Dermis blood vessel endothelial cell (primary cell): ENCODE measurements at places on chromosomes 1 and 21. TPM values are rescaled to one million over a fixed set of nuclear protein-coding genes. Genes with fewer than 3 reads are reported as not detected.

DNA sequence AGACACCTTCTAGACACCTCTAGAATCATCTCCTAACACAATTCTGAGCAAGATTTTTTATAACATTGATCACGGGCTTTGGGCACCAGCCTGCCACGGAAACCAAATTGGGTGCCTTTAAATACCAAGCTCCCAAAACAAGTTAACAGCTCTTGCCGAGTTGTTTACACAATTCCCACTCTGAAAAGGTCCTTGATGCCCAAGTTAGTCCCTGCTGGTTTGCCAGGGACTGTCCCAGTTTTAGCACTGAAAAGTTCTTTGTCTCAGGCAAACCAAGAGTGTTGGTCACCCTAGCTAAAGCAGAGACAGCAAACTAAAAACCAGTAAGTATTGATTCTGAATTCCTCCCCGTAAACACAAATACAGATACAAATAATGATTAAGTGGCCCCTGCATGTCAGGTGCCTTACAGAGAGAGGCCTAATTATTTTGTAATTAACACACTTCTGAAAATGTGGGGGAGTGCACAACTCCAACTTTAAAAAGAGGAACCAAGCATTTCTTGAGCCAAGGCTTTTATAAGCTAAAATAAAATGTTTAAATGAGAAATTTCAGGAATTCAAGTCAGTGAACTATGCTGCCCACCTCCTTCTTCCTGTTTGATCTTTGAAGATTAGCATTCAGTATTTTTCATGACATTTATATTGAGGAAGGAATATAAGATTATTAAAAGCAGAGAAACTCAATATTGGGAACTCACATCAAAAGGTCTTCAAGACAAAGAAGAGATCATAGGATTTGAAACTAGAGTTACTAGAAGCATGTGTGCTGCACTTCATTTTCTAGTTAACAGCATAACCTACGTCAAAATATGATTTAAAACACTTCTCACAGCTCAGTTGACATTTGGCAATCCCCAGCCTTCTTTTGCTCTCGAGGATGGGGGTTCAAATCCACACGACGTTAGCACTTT lies 9.0 kb upstream of the UBE2U start:
- no peak for DNase-seq

GRCh38 chr1:229328598-229329362 lies 14.1 kb downstream of the CCSAP start:
- DNase-seq, result no peak

DNA sequence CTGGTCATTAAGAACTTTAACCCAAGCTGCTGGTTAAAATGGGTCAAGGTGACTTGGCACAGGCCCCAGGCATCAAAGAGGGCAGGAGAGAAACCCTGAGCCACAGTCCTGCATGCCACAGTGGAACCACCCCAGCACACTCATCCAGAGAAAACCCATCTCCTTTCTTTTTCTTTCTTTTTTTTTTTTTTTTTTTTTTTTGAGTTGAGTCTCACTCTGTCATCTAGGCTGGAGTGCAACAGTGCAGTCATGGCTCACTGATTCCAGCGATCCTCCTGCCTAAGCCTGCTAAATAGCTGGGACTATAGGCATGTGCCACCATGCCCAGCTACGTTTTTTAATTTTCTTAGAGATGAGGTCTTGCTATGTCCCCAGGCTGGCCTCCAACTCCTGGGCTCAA lies 109.2 kb upstream of the RAB4A start:
- no peak for DNase-seq

DNA sequence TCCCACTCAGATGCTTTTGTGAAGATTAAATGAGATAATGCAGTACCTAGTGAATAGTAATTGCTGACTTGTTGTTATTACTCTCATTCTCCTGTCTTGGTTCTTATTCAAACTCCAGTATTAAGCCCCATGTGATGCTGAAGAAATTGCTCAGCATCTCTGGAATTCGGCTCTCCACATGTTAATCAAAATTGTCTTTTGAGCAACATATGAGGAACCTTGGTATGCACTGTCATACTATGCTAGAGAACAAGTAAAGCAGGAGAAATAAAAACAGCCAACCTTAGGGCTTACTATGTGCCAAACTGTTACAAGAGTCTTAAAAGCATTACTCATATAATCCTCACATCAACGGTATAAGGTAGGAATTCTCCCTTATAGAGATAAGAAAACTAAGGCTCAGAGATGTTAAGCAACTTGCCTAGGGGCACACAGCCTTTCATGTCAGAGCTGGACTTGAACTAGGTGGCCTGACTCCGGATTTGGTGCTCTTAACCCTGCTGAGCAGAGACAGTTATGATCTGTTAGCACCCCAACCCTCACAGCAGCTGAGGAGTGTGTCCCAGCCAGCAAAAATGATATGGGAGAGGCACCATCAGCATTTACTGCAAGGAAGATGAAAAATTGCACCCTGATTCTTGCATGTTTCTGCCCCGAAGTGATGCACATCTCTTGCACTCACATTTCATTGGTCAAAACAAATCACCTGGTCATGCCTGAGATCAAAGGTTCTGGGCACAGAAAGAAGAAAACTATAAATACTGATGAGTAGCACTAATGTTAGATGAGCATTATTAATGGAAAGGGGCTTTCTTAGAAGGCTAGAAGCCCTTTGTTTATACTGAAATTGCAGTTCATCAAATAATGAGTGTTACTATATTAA lies 102.3 kb downstream of the OMA1 start:
- DNase-seq, result no peak

The KIAA1614 gene
- total RNA-seq, result 5.9 and 6.1 TPM in 2 replicates

The IBA57 gene
- 9.5 and 17.4 TPM in 2 replicates for total RNA-seq

- no peak for DNase-seq
Measured at GRCh38 chr1:207407655-207408260, 46.4 kb upstream of the CR2 start.

The TMEM200B gene
- 0.28 and 0.34 TPM in 2 replicates for total RNA-seq
